HS-5 (cell line): ENCODE measurements at places on chromosomes 6 and 20.

DNA sequence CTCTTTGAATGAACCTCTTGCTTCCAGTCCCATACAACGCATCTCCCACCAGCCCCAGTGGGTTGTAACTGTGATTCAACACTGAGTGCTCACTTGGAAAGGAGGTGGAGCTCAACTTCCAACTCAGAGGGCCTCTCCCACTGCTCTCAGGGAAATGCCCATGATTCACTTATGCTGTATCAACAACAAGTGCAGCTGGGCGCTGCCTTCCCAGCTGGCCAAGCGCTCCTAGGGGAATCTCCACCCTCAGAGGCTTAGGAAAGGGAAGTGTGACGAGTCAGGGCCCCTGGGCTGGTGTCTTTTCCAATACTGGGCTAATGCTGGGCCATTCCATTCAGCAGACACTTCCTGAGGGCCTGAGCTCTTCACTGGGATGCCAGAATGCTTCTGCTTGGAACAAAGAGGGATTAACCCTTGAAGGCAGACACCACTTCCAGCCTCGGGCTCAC, 8.1 kb upstream of the OCSTAMP start:
- peak; percentile 94 for DNase-seq

DNA sequence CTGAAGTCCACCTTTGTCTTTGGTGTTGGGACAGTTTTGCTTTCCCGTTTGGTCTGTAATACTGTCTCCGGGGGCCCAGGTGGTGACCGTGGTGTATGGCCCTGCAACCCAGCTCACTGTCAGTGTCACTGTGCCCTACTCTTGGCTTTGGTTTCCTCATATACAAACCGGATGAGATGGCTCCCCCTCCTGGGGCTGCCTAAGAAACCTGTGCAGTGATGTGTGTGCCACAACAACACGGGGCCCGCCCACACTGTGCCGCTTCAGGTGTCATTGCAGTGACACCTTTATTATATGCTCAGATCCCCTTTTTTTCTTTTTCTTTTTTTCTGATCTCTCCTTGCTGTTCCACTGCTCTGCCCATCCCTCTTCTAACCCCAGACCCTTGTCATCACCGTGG, 73.9 kb downstream of the RAMACL start:
- no peak for DNase-seq

DNA sequence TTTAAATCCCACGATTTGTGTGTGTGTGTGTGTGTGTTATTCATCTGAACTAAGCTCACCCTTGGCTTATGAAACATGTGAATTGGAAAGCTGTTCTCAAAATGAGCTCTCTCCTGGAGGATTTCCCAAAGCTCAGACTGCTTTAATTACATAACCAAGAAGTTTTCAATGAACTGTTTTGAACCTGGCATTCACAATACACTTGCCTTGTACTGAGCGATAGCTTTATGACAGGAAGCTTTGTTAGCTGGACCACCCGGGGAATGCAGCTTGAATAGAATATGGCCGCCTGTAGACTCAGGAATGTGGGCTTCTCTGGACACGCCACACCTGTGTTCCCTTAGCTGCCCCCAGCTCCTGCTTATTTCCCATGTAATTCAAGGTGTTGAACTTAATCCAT, 71.4 kb upstream of the PREP start:
- no peak for DNase-seq

DNA sequence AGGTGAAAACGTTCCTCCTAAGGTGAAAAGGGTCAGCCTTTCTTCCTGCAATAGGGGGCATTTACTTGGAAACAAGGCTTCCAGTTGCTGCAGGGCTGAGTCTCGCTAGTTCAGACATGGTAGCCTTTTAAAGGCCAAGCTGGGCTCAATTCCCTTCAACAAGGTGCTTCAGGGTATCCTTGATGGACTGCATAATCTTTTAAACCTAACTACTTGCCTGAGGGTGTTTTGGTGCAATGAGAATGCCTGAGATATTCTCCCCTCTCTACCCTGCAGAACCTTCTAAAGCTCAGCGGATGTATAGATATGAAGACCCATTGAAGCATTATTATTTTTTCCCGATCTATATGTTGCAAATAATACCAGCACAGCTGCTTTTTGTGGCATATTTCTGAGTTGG, 416.1 kb downstream of the QKI start:
- DNase-seq = no peak

DNA sequence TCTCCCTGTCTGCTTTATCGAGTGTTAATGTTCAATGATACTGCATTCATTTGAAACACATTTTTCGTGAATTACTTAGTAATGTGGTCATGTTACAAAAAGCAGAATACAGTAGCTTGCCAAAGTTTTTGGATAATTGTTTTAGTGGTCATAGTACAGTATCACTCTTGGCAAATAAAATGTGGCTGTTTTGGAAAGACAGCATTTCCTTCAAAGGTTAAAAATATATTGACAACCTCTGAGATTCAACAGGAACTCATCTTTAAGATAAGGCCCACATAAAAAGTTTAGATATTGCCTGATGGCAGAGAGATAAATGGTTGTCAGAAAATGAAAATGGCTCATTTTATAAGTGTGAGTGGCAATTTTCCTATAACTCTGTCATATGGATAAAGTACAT, 297.7 kb upstream of the MAN1A1 start:
- DNase-seq = no peak
